Stimulated activated CD8-positive, alpha-beta memory T cell treated with anti-CD3 and anti-CD28 coated beads, Interleukin-2, amount 100 ng/mL, for 48 hours (primary cell): ENCODE measurements at places on chromosomes 5 and 9.

DNA sequence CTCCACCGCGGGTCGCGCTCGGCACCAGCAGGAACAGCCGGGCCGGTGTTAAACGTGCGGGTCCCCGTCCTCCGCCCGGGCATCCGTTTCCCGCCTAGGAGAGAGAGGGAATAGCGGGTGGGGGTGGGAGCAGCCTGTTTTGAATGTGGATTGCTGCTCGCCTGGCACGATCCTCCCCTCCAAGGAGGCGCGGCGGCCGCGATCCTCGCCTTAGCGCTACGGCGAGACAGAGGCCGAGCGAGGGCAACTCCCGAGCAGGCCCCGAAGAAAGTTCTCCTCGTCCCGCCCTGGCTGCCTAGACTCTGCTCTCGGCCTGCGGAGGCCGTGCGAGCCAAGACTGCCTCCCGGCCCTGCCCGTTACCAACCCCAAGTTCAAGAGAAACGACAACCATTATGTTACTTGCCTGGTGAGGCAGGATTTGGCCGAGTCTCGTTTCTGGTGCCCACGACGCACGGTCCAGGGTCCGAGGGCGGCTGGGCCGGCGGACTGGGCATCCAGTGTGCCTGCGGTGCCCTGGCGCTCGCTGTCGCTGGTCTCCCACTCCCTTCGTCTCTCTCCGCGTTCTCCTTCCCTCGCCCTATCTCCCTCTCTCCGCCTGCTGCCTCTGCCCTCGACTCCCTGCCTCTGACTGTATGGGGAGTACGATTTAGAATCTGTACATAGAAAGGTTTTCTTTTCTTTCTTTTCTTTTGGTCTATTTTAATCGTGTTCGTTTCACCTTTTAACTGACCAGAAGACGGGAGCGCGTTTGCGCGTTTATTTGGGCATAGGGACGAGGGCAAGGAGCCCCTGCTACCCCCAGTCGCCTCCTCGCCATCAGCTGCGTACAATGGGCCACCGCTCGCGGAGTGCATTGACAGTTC, 724 bp downstream of the NR2F1-AS1 start:
- no peak for DNase-seq

GRCh38 chr5:6246820-6247437, 131.4 kb downstream of the MED10 start:
- no peak for DNase-seq

DNA sequence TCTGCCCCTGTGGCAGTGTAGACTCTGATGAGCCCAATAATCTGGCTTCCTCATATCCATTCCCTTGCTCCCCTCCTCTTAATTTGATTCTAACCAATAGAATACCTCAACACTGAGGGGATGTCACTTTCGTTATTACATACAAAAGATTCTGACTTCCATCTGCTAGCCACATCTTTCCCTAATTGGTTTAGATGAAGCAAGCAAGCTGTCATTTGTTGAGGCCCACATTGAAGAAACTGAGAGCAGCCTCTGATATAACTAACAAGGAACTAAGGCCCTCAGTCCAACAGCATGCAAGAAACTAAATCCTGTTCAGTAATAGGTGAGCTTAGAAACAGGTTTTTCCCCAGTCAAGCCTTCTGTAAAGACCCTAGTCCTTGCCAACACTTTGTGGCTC, 5.8 kb downstream of the ADAMTS6 start:
- DNase-seq = no peak

GRCh38 chr5:133519191-133519590, 93.2 kb downstream of the FSTL4 start:
- DNase-seq = no peak

DNA sequence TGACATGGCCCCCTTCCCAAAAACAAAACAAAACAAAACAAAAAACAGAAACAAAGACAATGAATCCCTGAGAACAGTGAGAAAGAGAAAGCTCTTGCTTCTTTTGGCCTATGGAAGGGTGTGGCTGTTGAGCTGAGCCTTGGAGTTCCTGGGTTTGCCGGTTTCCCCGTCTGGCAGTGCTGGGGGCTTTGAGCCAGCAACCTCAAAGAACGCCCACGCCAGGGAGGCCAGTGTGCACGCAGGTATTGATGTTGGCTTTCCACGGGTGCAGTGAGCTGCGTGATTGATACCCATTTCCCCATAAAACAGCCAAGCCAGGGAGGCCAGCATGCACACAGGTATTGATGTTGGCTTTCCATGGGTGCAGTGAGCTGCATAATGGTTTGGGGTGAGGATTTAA, 8.3 kb upstream of the LCN1 start:
- DNase-seq = no peak

DNA sequence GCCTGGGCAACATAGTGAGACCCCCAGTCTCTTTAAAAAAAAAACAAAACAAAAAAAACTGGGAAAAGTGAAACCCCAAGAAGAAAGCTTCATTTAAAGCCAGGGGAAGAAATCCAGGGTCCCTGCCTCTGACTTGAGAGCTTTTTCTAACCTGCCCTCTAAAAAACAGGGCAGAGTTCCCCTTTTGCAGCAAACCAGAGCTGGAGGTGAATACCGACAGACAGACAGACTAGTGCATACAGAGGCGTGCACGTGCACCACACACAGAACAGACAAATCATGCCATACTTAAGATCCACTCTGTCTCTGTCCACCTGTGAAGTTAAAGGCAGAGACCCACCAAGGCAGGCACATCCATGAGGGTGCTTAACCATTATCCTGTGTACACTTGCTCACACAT, 11.7 kb upstream of the AQP3 start:
- no peak for DNase-seq

- DNase-seq = peak; percentile 39
These were observed 779 bp downstream of the FAM13B start for GRCh38 chr5:138032028-138032571.

GRCh38 chr5:82156874-82157273, 121.3 kb downstream of the RPS23 start:
- no peak for DNase-seq

GRCh38 chr5:115360046-115360685, 63.7 kb upstream of the CCDC112 start:
- DNase-seq = no peak

GRCh38 chr5:109998726-109999125, 309.0 kb downstream of the MAN2A1 start:
- DNase-seq = no peak

- no peak for DNase-seq
These were observed 222.3 kb downstream of the FBXL7 start for GRCh38 chr5:15722305-15722704.

GRCh38 chr9:106025453-106025852, 331.1 kb downstream of the TMEM38B start:
- no peak for DNase-seq
